ENCODE measurements at places on chromosomes 5 and 9. TPM values are rescaled to one million over a fixed set of nuclear protein-coding genes. Genes with fewer than 3 reads are reported as not detected.
A peak's percentile ranks its signal among the peaks of the same experiment; 100 is the strongest.

SLC28A3 gene
- 0.08 TPM for total RNA-seq

- peak; percentile 50 for DNase-seq
Observed at GRCh38 chr9:112002847-112003457, 106.3 kb downstream of the UGCG start.

JAKMIP2 gene
- not detected for total RNA-seq

RAB3C gene
- not detected for total RNA-seq

TMEM171 gene
- total RNA-seq: 22.6 TPM

DNA sequence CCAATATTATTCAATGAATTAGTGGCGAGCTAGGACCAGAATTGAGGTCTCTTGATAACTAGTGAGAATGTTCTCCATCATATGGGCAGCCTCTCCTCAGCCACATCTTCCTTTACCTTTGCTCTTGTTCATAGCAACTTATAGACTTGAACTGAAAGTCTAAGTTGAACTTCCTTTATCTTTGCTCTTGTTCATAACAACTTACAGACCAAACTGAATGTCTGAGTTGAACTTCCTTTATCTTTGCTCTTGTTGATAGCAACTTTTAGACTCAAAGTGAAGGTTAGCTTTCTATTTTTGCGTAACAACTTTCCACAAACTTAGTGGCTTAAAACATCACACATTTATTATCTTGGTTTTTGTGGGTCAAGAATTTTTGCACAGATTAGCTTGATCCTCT lies 146.4 kb upstream of the C9orf72 start:
- no peak for DNase-seq

DNA sequence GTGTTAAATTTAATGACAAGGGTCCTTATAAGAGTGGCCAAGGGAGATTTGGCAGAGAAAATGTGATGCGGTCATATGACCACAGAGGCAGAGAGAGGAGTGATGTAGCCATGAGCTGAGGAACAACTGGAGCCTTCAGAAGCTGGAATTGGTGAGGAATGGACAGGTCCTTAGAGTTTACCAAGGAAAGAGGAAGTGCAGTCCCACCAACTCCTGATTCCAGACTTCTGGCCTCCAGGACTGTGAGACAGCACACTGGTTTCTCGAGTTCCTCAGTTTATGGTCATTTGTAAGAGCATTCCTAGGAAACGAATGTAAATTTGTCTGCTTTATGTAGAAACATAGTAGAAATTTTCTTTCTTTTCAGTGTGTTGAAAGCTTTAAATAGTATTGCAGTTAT lies 410.1 kb downstream of the CDH18 start:
- no peak for DNase-seq

PLPP7 gene
- 92.3 TPM for total RNA-seq

PHF24 gene
- total RNA-seq: not detected

GRCh38 chr9:128383007-128383753 lies 12.0 kb downstream of the URM1 start:
- DNase-seq: peak; percentile 42

DNA sequence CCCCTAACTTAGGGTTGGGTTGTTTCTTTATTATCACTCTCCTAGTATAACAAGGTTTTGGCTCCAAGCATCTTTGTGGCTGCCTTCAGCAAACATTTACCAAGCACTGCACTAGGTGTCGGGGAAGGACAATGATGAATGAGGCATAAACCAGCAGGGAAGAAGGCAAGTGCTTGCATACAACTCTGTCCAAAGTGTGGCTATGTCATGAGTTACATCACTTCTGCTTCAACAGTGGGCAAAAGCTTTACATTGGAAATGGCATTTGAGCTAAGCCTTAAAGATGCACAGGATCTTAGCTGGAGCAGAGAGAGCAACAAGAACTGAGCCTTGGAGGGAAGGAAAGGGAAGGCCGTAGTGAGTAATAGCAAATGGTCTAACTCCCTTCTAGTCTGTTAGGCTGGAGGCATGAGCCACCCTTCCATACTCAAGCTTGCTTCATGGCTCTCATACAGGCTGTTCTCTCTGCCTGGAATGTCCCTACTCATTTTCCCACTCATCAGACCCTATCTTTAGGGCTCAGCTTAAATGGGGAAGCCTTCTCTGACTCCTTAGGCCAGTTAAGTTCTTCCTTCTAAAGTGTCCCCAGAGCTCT lies 121.8 kb downstream of the SEMA6A start:
- DNase-seq: no peak

DNA sequence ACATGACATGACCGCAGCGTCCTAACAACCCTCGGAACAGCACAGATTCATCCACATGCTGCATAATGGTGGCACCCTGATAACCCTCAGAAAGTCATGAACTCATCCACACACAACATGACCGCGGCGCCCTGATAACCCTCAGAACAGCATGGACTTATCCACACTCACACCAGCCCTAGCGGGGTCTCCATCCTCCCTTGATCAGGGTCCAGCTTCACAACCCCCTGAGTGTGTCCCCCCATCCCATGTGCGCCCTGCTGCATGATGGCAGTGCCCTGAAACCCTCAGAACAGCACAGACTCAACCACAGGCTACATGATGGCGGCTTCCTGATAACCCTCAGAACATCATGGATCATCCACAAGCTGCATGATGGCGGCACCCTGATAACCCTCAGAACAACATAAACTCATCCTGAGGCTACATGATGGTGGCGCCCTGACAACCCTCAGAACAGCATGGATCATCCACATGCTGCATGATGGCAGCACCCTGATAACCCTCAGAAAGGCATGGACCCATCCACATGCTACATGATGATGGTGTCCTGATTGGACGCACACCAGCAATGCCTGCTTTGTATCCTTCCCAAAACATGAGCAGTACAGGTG lies 28.3 kb downstream of the SLC6A3 start:
- DNase-seq: no peak

GRCh38 chr5:65771266-65771665 lies 49.3 kb downstream of the NLN start:
- DNase-seq: no peak

TRPM3 gene
- total RNA-seq: 0.45 TPM

- peak; percentile 54 for DNase-seq
Observed at GRCh38 chr5:159955056-159955624, 38.9 kb downstream of the ADRA1B start.

NANS gene
- 57.0 TPM for total RNA-seq

DNA sequence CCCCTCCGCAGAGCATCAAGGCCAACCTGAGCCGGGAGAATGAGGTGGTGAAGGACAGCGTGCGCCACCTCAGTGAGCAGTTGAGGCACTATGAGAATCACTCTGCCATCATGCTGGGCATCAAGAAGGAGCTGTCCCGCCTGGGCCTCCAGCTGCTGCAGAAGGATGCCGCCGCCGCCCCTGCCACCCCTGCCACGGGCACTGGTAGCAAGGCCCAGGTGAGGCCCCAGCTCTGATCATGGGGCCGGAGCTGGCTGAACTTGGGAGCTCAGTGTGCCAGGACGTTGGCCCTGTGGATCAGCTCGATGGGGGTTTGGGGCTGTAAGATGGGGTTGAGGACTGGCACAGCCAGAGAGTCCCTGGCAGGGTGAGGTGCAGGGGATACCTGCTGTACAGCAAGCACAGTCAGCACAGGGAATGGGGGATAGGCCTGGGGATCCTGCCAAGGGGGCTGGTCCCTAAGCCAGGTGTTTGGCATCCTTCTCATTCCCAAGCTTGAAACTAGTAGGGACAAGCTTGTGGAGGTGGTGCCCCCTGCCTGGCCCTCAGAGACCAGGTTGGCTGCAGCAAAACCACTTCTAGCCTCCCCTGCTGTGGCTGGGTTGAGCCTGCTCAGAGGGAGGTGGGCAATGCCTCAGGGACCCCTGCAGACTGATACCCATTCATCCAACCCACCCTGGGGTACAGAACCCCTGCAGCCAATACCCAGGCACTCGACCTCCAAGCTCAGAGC lies 22.5 kb downstream of the OLFML2A start:
- DNase-seq: no peak

SUB1 gene
- total RNA-seq: 317 TPM

IL13 gene
- not detected for total RNA-seq

F2RL1 gene
- not detected for total RNA-seq

GRCh38 chr9:127554966-127555839 lies 56.9 kb upstream of the STXBP1 start:
- DNase-seq: no peak

PIGO gene
- total RNA-seq: 17.3 TPM

GRCh38 chr5:165055476-165055875 lies 1550.1 kb downstream of the MAT2B start:
- no peak for DNase-seq

- DNase-seq: no peak
Observed at GRCh38 chr9:13756943-13757342, 477.5 kb upstream of the MPDZ start.

- no peak for DNase-seq
Observed at GRCh38 chr9:108167136-108167900, 677.7 kb upstream of the KLF4 start.

DNA sequence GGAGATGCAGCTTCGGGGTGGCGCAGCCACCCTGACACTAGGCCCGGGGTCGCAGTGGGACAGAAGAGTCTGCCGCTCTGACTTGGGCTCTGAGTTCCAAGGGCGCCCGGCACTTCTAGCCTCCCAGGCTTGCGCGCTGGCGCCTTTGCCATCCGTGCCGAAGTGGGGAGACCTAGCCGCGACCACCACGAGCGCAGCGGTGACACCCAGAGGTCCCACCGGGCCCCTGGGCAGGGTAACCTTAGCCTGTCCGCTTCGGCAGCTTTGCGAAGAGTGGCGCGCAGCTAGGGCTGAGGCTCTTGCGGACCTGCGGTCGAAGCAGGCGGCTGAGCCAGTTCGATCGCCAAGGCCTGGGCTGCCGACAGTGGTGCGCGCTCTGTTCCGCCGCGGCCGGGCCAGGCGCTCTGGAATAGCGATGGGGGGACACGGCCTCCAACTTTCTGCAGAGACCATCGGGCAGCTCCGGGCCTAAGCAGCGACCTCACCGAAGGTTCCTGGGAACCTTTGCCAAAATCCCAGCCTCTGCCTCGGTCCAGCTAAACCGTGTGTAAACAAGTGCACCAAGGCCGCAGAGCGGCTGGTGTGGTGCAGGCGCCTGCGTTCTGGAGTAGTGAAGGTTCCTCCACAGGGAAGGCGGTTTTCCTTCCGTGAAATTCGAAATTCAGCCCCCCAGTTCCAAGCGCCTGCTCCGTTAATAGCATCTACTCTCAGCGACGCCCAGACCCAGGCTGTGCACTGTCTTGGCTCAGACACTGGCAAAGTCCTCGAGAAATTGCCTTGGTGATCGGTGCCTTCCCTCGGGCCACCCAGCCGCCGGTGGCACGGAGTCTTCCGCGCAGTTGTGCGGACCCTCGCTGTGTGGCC lies 7.4 kb downstream of the TLX3 start:
- DNase-seq: no peak

DNA sequence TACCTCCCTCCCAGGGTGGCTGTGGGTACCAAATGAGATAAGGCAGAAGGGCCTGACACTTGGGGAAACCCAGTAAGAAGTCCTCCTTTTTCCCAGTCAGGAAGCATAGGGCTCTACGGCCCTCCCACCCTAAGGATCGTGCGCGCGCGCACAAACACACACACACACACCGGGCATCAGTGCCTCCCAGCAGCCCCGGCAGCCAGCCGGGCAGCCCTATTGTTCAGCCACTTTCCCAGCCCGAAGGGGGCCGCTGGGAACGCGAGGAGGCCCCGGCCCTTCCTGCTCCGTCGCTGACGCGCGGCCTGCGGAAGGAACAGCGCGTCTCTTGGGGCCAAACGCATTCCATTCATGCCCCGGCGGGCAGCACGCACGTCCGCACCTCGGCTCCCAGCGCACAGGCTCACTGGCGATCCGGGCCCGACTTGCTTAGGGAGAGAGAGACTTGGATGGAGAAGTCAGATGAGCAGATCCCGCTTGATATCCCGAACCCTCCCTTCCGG lies 22.6 kb downstream of the DUSP1 start:
- DNase-seq: no peak

- DNase-seq: no peak
Observed at GRCh38 chr5:159181152-159181551, 28.2 kb downstream of the RNF145 start.

DNA sequence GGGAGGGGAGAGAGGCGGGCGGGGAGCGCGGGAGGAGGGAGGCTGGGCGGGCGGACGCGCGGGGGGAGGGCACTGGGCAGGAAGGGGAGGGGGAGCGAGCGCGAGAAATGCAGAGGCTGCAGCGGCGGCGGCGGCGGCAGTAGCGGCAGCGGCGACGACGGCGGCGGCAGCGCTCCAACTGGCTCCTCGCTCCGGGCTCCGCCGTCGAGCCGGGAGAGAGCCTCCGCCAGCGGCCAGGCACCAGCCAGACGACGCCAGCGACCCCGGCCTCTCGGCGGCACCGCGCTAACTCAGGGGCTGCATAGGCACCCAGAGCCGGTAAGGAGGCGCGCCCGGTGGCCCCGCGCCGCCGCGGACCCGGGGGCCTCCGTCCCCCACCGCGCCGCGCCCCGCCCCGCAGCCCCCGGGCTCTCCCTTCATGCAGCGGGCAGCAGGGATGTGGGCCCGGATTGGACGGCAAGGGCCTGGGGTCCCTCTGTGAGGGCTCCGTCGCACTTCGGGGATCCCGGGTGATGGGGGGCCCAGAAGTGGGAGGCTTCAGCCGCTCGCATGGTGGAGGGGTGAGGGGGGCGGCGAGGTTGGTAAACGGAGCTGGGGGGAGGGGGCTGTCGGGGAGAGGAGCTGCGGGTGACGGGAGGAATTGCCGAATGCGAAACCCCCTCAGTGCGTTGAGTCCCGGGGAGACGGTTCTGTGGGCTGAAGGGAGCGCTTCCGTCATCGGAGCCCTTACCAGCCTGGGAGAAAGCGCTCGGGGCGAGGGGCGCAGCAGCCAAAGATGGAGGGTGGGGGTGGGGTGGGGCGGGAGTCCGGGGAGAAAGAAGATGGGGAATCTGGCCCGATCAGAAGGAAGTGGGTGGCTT lies at the start of gene BASP1:
Gene BASP1, plus strand, starts transcription at position 139 of the 860 bp plus-strand sequence. CDS start 57,586 bp downstream, outside the sequence.
- peak; percentile 74 for DNase-seq

DNA sequence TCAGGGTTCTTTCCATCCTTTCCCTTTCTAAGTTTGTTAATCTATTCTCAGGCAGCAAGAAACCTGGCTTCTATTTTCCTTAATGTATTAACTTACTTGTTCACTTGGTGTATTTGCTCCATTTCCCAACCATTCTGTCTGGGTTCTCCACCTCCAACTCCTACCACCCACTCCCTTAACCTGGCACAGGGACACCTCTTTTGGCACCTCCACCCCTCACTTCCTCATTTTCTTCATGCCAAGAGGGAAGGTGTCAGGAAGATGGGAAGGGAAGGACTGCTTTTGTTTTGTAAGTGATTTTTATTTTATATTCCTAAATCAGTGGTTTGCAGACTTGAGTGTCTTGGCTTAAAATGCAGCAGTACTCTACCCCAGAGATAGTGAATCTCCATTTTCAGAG lies 166.1 kb downstream of the TRIO start:
- no peak for DNase-seq

PPIC gene
- 57.6 TPM for total RNA-seq

- no peak for DNase-seq
Observed at GRCh38 chr5:156137071-156137869, 189.7 kb upstream of the SGCD start.

DNA sequence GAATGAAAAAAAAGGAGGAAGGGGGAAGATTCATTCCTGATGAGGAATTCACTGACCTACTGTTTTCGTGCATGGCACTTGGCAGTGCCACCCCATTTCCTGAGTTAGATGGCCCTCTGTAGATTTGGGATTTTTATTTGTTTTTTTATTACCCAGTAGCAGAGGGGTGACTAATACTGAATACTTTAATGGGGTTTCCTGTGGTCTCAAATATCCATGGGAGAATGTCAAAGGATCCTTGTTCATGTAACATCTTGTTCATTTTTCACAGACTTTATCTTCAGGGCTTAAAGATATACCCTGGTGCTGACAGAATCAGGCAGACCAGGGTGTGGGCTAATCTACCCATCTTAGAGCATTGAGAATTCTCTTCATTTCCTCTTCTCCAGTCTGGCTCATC lies 93.0 kb downstream of the MAMDC2 start:
- peak; percentile 71 for DNase-seq

GRCh38 chr5:150184006-150184405 lies 5.9 kb upstream of the SLC6A7 start:
- no peak for DNase-seq

Measured in myocyte (in vitro differentiated cells).